Stimulated activated CD8-positive, alpha-beta memory T cell treated with anti-CD3 and anti-CD28 coated beads, Interleukin-12 subunit alpha, Interleukin-12 subunit beta, amount 100 ng/mL, for 4 hours (primary cell): ENCODE measurements at places on chromosomes 7 and 10.

DNA sequence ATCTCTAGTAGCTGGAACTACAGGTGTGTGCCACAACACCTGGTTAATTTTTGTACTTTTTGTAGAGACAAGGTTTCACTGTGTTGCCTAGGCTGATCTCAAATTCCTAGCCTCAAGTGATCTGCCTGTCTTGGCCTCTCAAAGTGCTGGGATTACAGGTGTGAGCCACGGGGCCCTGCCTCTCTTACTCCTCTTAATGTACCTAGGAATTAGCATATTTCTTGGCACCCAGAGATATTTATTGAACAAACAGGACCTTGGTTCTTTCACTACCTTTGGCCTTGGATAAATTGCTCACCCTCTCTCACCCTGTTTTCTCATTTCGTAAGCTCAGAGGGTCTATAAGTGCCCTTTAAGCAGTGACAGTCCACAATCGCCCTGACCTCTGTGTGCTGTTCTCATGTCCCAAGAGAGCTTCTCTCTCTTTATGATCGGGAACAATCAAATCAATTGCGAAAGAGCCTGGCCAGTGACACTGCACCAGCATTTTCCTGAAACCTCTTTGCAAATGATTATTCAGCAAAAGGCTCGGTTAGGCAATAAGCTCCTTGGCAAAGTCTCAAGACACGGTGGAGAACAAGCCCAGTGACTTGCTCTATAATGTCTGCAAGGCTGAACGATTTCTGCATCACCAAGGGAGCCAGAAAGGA, 117.7 kb downstream of the APBB1IP start:
- DNase-seq = no peak

GRCh38 chr7:66453340-66453739, 175.3 kb upstream of the KCTD7 start:
- DNase-seq = no peak

DNA sequence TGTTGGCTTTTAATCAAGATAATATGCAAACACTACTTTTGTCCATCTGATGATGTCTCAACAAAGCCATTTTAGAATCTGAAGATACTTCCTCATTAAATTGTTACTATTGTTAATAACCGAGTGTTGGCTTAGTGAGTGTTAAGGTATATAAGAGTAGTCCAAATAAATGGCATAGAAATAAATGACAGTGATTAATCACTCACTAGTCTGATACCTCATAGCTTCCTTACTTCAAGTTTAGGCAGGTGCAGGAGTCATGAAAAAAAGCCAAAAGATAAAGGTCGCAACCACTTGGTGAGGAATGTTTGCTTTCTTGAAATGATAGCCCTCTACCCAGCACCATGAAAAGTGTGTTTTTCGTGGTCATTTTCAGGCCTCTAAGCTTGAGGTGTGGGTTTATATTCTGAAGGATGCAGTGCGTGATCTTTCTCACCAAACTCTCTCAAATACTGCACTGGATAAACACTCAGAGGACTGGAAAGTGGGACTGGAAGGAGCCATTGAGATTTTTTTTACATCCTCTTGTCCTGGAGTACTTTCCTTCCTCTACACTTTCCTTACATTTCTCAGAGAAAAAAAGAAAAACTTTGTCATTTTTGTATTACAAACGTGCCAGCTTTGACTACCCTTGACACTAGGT, 138.1 kb downstream of the KIAA1217 start:
- DNase-seq = no peak

DNA sequence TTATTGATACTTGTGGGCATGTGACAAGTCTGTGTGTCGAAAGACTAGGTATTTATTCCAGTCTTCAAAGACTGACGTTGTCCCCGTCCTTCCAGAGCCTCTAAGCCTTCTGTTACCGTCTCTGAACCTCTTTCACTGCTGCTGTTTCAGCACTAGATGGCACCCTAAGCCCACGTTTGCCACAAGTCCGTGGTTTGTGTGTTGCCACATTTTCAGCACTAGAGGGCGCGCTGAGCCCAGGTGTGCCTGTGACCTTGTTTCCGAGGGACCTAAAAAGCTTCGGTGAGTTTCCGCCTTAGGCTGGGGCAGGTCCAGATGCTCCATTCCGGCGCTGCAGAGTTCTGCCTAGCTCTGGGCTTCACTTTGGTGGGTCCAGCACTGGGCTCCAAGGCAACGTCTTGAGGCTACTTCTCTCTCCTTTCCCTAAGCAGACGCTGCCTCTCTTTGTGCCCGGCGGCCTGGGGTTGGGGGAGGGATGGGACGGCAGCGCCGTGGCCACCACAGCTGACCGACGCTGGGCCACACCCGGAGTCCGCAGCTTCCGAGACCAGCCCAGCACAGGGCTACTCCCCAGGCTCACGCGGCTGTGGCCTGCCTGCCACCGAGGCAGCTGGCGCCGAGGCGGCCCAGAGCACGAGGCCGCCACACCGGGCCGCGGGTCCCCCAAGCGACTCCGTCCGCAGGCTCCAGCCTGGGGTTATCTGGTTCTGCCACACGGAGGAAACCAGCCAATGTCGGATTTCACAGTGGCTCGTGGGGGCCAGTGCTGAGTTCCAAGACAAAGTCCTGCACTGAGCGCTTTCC, 520.2 kb downstream of the REEP3 start:
- DNase-seq = peak; percentile 53

GRCh38 chr10:15703944-15704580, 15.7 kb downstream of the ITGA8 start:
- DNase-seq = no peak
